Right lobe of liver (tissue), 6 donors: ENCODE measurements at places on chromosomes 11 and 22.
A peak's percentile ranks its signal among the peaks of the same experiment; 100 is the strongest.

DNA sequence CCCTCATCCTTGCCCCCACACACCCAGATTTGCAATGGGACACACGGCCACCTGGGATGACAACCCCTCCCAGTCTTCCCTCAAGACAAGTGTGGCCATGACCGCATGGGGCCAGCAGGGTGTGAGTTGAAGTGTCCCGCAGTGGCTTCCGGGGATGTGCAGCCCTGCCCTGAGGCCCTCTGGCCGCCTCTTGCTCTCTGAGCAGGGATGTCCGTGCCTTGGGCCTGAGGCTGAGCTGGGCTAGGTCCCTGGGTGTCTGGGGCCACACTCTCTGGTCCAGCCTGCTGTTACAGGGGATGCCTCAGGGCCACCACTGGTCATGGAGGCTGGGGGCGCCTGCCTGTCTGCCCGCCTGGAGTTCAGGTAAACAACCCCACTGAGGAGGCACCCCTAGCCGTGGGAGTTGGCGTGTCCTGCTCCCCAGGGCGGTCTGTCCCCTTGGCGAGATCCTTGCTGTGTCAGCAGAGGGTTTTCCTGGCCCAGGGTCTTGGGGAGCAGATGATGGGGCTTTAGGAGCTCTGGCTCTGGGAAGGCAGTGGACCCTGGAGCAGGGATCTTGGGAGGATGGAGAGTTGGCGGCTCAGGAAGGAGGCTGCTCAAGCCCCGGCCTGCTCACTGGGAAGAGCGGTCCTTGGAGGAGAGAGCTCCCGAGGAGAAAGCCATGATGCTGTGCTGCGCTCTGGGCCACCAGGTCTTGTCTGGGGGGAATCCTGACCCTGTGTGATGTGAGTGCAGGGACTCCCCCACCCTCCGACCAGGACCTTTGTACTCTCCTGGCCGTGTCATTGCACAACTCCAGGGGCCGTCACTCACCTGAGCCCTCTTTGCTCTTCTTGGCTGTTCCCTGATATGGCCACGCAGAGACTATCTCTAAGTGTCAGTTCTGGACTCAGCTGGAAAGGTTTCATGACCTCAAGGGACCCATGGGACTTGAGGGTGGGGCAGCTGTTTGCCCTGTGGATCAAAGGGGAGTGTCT lies 67.9 kb downstream of the KCNQ1 start:
- H3K36me3 ChIP-seq: no peaks in the 10 kb centered on the region
- no peaks in the 10 kb centered on the region for H3K4me1 ChIP-seq
- no peak overlapping the region for H3K4me3 ChIP-seq
- DNase-seq: peak; percentile 42
- no peaks in the 10 kb centered on the region for H3K27me3 ChIP-seq

DNA sequence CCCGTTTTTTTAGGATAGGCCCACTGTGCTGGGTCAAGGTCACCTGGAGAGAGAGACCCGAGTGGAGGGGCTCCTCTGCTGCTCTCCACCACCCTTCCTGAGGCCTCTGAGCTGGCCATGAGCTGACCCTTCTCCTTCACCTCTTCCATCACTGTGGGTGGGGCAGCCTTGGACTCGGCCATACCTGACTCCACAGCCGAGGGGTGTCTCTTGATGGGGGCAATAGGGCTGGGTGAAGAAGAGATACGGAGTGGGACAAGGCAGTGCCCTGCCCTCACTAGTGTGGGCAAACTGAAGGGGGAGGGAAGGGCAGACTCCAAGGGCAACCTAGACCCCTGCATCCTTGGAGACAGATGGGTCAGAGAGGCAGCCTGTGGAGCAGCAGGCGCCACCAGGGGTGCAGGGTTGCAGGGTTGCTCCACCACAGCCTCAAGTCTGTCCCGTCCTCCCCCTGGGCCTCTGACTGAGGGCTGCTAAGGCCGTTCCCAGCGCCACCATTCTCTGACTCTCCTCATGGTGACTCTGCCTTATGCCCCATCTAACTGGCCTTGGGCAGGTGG lies 20.1 kb upstream of the NECTIN1 start:
- no peaks in the 10 kb centered on the region for H3K36me3 ChIP-seq
- no peak overlapping the region for H3K27ac ChIP-seq
- H3K4me3 ChIP-seq: no peak overlapping the region
- no peak for DNase-seq
- no peaks in the 10 kb centered on the region for H3K4me1 ChIP-seq
- no peaks in the 10 kb centered on the region for H3K27me3 ChIP-seq

GRCh38 chr11:102017026-102017425 lies 30.2 kb upstream of the CFAP300 start:
- no peak overlapping the region for H3K27ac ChIP-seq
- H3K4me3 ChIP-seq: no peak overlapping the region
- DNase-seq: no peak
- no peaks in the 10 kb centered on the region for H3K27me3 ChIP-seq
- no peaks in the 10 kb centered on the region for H3K4me1 ChIP-seq
- no peaks in the 10 kb centered on the region for H3K36me3 ChIP-seq

DNA sequence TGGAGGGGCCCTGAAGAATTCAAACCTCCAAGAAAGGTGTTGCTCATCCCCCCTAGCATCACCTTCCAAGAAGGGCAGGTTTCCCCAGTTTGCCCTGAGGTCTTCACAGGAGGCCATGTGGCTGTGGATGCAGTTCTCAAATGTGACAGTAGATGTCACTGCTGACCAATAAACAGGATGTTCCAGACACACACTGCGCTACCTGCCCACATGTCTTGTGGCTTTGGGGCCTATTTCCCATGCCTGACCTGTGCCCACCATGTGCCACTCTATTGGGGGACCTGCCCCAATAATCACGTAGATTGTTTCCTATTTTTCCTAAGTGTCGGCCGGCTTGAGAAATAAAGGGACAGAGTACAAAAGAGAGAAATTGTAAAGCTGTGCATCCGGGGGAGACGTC lies 4.5 kb downstream of the GSTT2 start:
- no peaks in the 10 kb centered on the region for H3K4me1 ChIP-seq
- no peaks in the 10 kb centered on the region for H3K36me3 ChIP-seq
- DNase-seq: no peak
- H3K4me3 ChIP-seq: no peak overlapping the region

GRCh38 chr22:49446145-49446758 lies 381.4 kb downstream of the BRD1 start:
- H3K4me1 ChIP-seq: no peaks in the 10 kb centered on the region
- H3K36me3 ChIP-seq: no peaks in the 10 kb centered on the region
- H3K27me3 ChIP-seq: peaks cover 6% of the 10 kb centered on the region
- no peak overlapping the region for H3K27ac ChIP-seq

- H3K4me1 ChIP-seq: peaks cover 10% of the 10 kb centered on the region
- H3K36me3 ChIP-seq: no peaks in the 10 kb centered on the region
- no peak for DNase-seq
- peaks cover 15% of the 10 kb centered on the region for H3K27me3 ChIP-seq
- H3K27ac ChIP-seq: no peak within 1 kb of the TSS
- H3K4me3 ChIP-seq: peak within 1 kb of the TSS; percentile 26
These were observed at the start of gene GAL for GRCh38 chr11:68684385-68685356. TSS of gene GAL (plus strand) at chr11:68684544. CDS start at chr11:68684924, 380 bp downstream.

DNA sequence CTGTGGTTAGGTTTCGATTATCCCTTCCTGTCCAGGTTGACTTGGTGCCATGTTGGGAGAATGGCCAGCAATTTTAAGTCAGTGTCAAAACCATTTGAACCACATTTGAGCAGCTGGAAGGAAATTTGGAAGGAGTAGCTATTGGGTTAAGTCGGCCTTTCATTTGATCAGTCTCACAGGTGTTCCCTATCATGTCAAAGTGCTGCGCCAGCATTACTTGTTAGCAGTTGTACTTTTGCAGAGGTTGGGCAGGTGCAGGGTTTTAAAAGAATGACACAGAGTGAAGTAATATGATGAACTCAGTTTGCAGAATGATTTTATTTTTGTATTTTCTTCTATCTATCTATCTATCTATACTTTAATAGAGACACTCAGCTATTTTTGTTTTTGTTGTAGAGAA lies 6.4 kb upstream of the TYMP start:
- no peaks in the 10 kb centered on the region for H3K27me3 ChIP-seq
- DNase-seq: no peak
- peaks cover 16% of the 10 kb centered on the region for H3K4me1 ChIP-seq
- no peak overlapping the region for H3K27ac ChIP-seq

DNA sequence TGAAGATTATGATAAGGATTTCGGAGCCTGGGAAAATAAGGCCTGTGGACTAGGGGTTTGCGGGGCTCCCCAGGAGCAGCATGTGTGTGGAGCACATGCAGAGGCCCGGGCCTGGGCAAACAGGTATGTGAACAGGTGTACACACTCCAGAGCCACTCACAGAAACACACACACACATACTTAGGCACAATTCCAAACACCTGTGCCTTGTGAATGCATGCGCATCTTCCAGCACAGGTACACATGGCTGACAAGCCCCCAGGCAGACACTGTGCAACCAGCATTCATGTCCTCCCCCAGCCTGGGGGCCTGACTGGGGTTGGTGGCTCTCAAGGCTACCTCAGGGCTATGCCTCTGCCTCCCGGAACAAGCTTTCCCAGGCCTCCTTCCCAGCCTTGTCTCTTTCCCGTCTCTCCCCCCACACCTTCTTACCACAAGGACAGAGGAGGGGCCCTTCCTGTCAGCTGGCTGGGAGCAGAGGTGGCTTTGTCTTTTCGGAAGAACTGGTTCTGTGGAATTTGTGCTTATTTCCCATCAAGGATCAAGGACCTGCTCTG lies 2.6 kb upstream of the P2RY6 start:
- H3K27ac ChIP-seq: no peak overlapping the region
- H3K27me3 ChIP-seq: no peaks in the 10 kb centered on the region
- peak; percentile 39 for DNase-seq
- no peak overlapping the region for H3K4me3 ChIP-seq
- no peaks in the 10 kb centered on the region for H3K36me3 ChIP-seq

GRCh38 chr11:124889191-124890091 lies 8.2 kb downstream of the ROBO4 start:
- no peaks in the 10 kb centered on the region for H3K27me3 ChIP-seq
- no peak for DNase-seq
- H3K36me3 ChIP-seq: no peaks in the 10 kb centered on the region

DNA sequence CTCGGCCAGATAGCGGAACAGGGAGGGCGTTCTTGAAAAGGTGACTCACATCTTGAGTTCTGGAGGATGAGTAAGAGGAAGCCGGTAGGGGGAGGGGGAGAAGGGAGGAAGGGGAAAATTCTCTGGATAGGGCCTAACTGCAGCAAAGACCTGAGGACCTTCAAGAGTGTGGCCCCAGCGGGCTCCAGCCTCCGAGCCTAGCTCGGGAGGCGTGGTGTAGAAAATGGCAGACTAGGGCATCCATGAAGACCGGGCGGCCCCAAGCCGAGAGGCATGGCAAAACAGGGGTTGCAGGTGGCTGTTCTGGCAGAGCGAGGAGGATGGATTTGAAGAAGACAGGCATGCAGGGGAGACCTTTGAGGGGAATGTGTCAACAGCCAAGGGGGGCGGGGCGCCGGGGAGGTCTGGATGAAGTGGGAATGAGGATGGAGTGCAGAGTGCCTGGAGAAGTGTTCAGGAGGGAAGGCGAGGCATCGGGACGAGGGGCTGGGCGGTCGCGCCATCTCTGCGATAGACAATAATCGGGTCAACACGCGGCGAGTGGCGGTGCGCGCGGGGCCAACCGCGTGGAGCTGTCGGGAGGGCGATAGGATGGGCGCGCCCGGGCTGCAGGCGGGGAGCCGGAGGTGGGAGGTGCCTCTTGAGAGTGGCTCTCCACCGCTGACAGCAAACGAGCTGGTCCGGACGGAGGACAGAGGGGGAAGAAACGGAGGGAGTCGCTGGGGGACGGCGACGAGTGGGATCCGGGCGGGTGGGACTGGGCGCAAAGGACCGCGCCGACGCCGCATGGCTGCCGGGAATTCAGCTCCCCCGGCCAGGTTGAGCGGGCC lies 40.0 kb upstream of the CREB3L1 start:
- peak overlapping the region; percentile 26 for H3K4me3 ChIP-seq
- H3K4me1 ChIP-seq: no peaks in the 10 kb centered on the region
- no peaks in the 10 kb centered on the region for H3K36me3 ChIP-seq
- H3K27me3 ChIP-seq: no peaks in the 10 kb centered on the region

DNA sequence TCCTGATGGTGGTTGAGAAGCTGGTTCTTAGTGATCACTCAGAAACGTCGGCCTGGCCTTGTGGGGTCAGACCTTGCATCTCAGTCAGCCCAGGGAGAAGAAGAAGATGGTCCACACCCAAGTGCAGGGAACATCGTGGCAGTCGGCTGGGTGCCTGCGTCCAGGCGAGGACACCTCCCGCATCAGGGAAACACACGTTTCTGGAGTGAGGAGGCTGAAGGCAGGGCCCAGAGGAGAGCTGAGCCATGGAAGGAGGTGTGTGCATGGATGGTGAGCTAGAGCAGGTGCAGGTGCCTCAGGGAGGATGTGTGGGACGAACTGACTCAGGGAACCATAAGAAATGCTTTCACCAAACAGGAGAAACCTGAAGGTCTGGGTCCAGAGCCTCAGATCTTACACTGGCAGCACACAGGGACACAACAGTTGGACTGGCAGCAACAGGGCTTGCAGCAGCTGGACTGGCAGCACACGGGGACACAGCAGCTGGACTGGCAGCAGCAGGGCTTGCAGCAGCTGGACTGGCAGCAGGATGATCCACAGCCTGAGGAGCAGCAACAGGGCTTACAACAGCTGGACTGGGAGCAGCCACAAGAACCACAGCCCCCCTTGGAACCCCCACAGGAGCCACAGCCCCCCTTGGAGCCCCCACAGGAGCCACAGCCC lies 632 bp downstream of the KRTAP5-2 start:
- DNase-seq: no peak
- H3K4me3 ChIP-seq: no peak overlapping the region
- H3K27ac ChIP-seq: no peak overlapping the region
- H3K4me1 ChIP-seq: no peaks in the 10 kb centered on the region
- H3K36me3 ChIP-seq: no peaks in the 10 kb centered on the region

DNA sequence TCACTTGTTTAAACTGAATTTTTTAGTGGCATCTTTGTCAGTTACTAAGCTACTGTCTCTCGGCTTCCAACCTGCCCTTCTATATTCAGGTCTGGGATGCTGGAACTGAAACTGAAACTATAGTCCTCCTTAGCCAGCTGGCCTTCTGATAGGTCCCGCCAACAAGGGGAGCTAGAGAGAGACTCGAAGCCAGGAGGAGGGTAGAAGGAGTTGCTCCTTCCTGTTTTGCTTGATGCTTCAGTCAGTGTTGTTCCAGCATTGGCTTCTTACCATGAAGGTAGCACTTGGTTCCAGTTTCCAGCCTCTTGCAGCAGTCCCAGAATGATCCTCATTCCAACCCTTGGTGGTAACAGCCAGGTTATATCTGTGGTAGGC lies 32.9 kb upstream of the HORMAD2 start:
- H3K4me3 ChIP-seq: no peak overlapping the region
- DNase-seq: no peak
- H3K27me3 ChIP-seq: no peaks in the 10 kb centered on the region
- no peaks in the 10 kb centered on the region for H3K36me3 ChIP-seq
- no peaks in the 10 kb centered on the region for H3K4me1 ChIP-seq

DNA sequence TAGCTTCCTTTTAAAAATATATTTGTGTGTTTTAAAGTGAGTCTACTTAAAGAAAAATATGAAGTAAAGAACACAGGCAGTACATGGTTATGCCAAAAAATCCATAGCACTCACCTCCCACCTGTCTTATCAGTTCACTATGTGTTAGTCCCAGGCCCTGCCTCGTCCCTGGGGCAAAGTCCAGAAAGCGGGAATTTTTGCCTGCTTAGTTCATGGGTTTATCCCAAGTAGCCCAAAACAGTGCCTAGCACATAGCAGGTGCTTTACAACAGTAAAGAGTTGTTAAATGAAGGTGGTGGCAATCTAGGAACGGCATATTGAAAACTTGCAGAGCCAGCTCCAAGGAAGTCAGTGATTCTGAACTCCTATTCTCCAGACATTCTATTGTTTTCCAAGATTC lies 154.0 kb downstream of the MN1 start:
- H3K4me3 ChIP-seq: no peak overlapping the region
- no peaks in the 10 kb centered on the region for H3K4me1 ChIP-seq
- peak; percentile 66 for DNase-seq
- H3K27ac ChIP-seq: no peak overlapping the region
- no peaks in the 10 kb centered on the region for H3K27me3 ChIP-seq
